ENCODE measurements at places on chromosomes 1 and 21.

GRCh38 chr1:147201276-147201675 lies 23.9 kb downstream of the FMO5 start:
- DNase-seq, result no peak

DNA sequence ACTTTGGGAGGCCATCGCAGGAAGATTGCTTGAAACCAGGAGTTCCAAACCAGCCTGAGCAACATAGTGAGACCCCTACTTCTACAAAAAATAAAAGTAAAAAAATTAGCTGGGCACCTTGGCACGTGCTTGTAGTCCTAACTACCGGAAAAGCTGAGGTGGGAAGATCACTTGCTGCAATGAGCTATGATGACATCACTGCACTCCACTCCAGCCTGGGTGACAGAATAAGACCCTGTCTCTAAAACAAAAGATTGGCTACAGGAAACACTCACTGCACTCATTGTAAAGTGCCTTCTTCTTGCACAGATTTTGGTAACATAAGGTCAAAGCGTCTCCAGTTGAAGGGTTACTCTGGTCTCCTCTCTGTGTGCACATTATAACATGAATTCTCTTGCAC lies 305.7 kb downstream of the TM2D1 start:
- DNase-seq, result no peak

DNA sequence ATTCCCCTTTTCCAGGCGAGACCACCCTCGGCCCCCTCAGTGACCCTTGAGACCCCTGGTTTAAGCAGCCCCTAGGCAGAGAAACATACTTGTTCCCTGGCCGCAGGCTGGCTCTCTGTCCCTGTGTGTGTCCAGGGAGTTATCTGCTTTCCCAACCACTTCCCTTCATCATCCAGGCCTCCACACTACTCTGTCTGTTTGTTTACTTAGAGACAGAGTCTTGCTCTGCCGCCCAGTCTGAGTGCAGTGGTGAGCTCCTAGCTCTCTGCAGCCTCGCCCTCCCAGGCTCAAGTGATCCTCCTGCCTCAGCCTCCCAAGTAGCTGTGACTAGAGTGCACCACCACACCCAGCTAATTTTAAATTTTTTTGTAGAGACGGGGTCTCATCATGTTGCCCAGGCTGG lies 5.8 kb upstream of the VWA1 start:
- DNase-seq, result no peak

DNA sequence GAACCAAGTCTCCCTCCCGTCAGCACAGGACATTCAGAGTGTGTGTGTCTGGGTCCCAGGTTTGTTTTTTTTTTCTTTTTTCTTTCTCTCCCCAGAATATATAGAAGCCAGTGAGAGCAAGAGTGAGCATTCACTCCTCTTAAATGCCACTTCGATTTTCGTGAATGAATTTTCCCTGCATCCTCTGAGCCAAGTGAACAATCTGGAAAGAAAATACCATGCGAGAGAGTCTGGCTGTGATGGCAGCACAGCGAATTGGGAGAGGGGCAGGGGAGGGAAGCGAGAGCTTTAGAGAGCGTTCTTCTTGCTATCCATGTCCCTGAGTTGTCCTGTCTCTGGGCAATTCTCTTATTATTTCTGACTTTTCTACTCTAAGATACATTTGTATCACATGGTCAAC lies 76.0 kb upstream of the RAB3GAP2 start:
- DNase-seq, result no peak

DNA sequence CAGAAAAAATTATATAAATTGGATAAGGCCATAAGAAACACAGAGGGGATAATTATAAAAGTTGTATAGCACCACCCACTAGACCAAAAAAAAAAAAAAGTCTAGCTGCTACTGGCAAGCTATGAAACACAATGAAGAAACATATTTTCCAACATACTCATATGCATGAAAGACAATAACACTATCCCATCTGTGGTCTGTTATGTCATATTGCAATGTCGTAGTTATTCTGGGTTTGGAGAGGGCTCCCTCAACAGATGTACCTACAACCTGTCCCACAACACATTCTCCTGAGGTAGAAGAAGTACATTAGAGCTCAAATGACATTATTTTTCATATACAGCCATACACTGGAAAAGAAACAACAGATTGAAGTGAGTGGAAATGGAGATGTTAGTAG lies 517.6 kb upstream of the ADGRL4 start:
- DNase-seq, result no peak

GRCh38 chr1:42518908-42519307 lies 55.8 kb downstream of the CCDC30 start:
- no peak for DNase-seq

DNA sequence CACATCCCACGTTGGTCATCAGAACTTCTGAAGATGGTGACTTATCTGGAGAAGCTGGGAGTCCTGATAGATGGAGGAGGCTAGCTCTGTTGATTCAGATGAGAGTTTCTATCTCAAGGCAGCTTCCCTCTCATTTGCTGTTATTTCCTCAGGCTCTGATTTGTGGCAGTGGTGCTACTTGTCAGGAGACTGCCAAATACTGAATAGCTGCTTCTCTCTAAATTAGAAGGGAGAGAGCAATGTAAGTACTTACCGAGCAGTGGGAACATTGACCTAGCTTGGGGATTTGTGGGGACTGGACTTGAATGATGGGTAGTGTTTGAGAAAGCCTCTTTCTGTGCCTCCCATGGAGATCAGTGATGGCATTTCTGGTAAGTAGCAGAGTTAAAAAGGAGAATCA lies at the start of gene OR10K1:
OR10K1 (plus strand) TSS at position 301 of the 400 bp plus-strand sequence. CDS start 3,728 bp downstream, outside the sequence.
- no peak for DNase-seq

- no peak for DNase-seq
Measured at GRCh38 chr1:25193229-25193628, 39.1 kb downstream of the SYF2 start.

- no peak for DNase-seq
Measured at GRCh38 chr1:160542303-160542945, 19.4 kb upstream of the SLAMF6 start.

DNA sequence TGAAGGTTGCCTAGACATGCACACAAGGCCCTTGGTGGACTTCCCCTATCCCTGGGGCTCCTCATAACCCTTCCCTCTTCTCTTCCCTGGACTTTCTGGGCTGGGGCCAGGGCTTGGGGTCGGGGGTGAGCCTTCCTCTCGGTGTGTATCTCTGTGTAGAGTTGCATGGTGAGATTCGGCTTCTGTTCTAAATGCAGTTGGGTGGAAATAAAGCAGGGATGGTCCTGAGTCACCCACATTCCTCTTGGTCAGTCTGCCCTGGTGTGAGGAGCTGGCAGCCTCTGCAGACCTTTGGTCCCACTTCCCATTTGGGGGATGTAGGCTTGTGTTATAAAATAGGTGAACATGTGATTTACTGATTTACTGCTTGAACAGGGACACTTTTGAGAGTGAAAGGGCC lies 38.0 kb downstream of the ADARB1 start:
- peak; percentile 43 for DNase-seq

- peak; percentile 87 for DNase-seq
Measured at GRCh38 chr1:219555031-219555692, 57.7 kb downstream of the ZC3H11B start.

- DNase-seq, result no peak
Measured at GRCh38 chr1:246121533-246121932, 385.5 kb downstream of the SMYD3 start.
